Esophagus squamous epithelium (tissue), 5 donors: ENCODE measurements at places on chromosomes 2 and 18.

GRCh38 chr18:79577451-79578395 is 101.9 kb upstream of the CTDP1 start:
- H3K4me1 ChIP-seq, result peaks cover 9% of the 10 kb centered on the region
- H3K36me3 ChIP-seq, result no peaks in the 10 kb centered on the region
- H3K27me3 ChIP-seq, result no peaks in the 10 kb centered on the region
- no peak overlapping the region for H3K4me3 ChIP-seq

DNA sequence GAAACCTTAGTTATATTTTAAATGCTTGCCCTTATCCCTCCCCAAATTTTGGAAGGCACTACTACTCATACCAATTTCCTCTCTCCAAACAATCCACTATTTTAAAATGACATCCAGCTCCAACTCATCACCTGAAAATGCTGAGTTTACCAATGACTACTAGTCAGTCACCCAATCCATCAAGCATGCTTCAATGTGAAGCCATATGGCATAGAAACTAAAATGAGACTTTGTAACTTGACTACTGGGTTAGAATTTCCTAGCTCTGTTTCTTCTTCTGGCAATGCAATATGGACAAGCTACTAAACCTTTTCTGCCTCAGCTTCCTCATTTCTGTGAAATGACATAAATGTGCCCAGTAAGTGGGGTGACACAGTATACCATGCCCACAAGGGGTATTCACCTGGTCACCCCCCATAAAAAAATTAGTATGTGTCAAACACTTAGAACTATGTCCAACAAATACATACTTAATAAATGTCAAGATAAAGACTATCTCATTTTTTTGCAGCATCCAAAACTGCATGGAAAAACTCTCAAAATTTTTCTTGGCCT is 10.0 kb upstream of the STPG4 start:
- no peaks in the 10 kb centered on the region for H3K36me3 ChIP-seq
- H3K27ac ChIP-seq, result no peak overlapping the region
- DNase-seq, result no peak

GRCh38 chr2:38187541-38188011 is 111.6 kb upstream of the CYP1B1 start:
- no peaks in the 10 kb centered on the region for H3K36me3 ChIP-seq
- no peaks in the 10 kb centered on the region for H3K27me3 ChIP-seq
- H3K4me3 ChIP-seq, result no peak overlapping the region
- no peak for DNase-seq

DNA sequence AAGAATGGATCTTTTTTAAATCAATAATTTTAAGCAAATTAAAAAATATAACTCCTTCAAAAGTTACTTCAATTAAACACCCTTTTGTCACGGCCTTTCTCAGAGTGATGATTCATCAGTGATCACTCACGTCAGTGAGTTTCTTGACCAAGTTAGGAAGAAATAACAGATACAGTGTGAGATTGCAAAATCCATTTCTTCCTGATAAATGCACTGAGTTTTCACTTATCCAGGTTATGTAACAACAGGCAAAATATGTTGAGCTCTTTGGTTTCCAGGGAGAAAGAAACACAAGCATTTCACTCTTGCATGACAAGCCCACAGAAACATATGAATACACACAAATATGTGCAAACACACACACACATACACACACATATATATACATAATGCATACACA is 195.9 kb upstream of the CYRIA start:
- H3K4me3 ChIP-seq, result no peak overlapping the region
- H3K27ac ChIP-seq, result no peak overlapping the region
- no peaks in the 10 kb centered on the region for H3K4me1 ChIP-seq
- H3K36me3 ChIP-seq, result no peaks in the 10 kb centered on the region
- no peak for DNase-seq

DNA sequence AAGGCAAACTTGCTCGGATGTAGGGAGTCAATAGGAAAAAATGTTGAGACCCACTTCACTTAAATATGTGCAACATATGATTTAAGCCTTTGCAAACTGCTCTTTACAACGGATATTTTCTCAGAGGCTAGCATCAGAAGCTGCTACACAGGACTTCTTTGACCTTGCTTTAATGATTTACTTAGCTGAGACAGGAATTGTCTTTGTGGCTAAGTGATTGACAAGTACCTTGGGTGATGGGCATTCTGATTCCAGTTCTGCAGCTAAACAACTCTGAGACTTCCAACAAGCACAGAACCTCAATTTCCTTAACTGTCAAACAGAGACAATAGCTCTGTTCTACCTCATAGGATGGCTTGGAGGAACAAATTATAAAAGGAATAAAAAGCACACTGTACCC is 150.2 kb downstream of the NCKAP5 start:
- H3K27me3 ChIP-seq, result no peaks in the 10 kb centered on the region
- H3K4me3 ChIP-seq, result no peak overlapping the region
- no peaks in the 10 kb centered on the region for H3K36me3 ChIP-seq
- no peak for DNase-seq

- DNase-seq, result no peak
- peak overlapping the region; percentile 71 for H3K4me3 ChIP-seq
- H3K27me3 ChIP-seq, result no peaks in the 10 kb centered on the region
- peak overlapping the region; percentile 98 for H3K27ac ChIP-seq
Observed at GRCh38 chr2:160270571-160271113, 70.6 kb upstream of the ITGB6 start.

GRCh38 chr18:44716697-44717163 is 36.0 kb downstream of the SETBP1 start:
- no peak for DNase-seq
- no peaks in the 10 kb centered on the region for H3K27me3 ChIP-seq
- H3K4me3 ChIP-seq, result no peak overlapping the region
- H3K4me1 ChIP-seq, result no peaks in the 10 kb centered on the region
